ENCODE measurements at places on chromosomes 7 and 10. TPM values are rescaled to one million over a fixed set of nuclear protein-coding genes. Genes with fewer than 3 reads are reported as not detected.

AKR1D1 gene
- total RNA-seq: not detected

DNAH11 gene
- 0.27 TPM for total RNA-seq

DGKI gene
- 17.7 TPM for total RNA-seq

NUDT5 gene
- 91.2 TPM for total RNA-seq

DNA sequence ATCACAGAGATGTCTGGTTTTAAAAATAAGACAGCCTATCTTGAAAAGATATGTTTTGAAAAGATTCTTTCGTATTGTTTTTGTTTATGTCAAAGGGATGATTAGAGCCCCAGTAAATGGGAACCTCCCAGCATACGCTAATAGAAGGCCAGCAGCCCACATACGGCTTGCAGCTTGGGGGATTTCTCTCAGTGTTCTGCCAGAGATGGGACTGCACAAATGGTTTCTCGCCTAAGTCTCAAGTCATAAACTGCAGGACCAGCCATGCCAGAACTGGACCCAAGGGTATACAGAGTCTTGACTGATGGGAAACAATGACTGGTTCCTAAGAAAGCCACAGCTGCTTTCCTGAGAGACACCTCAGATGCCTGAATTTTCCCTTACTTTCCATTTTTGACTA, 306.9 kb upstream of the DGKB start:
- DNase-seq: no peak
- H3K4me3 ChIP-seq: no peak overlapping the region
- no peaks in the 10 kb centered on the region for H3K36me3 ChIP-seq
- H3K4me1 ChIP-seq: no peaks in the 10 kb centered on the region

- no peaks in the 10 kb centered on the region for H3K36me3 ChIP-seq
- peaks cover 8% of the 10 kb centered on the region for H3K4me1 ChIP-seq
- H3K27me3 ChIP-seq: no peaks in the 10 kb centered on the region
- H3K27ac ChIP-seq: no peak overlapping the region
- no peak overlapping the region for H3K4me3 ChIP-seq
Measured at GRCh38 chr10:124138883-124139348, 45.5 kb upstream of the CHST15 start.

GRCh38 chr7:129862682-129863081, 90.1 kb downstream of the UBE2H start:
- H3K36me3 ChIP-seq: no peaks in the 10 kb centered on the region
- H3K27me3 ChIP-seq: no peaks in the 10 kb centered on the region
- H3K4me3 ChIP-seq: no peak overlapping the region
- H3K27ac ChIP-seq: no peak overlapping the region

GRCh38 chr7:25611196-25611595, 382.9 kb upstream of the NPVF start:
- H3K4me3 ChIP-seq: no peak overlapping the region
- H3K27me3 ChIP-seq: no peaks in the 10 kb centered on the region
- no peaks in the 10 kb centered on the region for H3K36me3 ChIP-seq
- no peaks in the 10 kb centered on the region for H3K4me1 ChIP-seq
- no peak overlapping the region for H3K27ac ChIP-seq

- no peak for DNase-seq
- H3K4me3 ChIP-seq: no peak overlapping the region
- H3K36me3 ChIP-seq: no peaks in the 10 kb centered on the region
- H3K27me3 ChIP-seq: no peaks in the 10 kb centered on the region
Measured at GRCh38 chr10:6074489-6075301, 12.5 kb upstream of the IL2RA start.

- no peaks in the 10 kb centered on the region for H3K36me3 ChIP-seq
- no peak overlapping the region for H3K4me3 ChIP-seq
- DNase-seq: no peak
- H3K4me1 ChIP-seq: no peaks in the 10 kb centered on the region
Measured at GRCh38 chr10:112614586-112614985, 167.6 kb downstream of the VTI1A start.

DNA sequence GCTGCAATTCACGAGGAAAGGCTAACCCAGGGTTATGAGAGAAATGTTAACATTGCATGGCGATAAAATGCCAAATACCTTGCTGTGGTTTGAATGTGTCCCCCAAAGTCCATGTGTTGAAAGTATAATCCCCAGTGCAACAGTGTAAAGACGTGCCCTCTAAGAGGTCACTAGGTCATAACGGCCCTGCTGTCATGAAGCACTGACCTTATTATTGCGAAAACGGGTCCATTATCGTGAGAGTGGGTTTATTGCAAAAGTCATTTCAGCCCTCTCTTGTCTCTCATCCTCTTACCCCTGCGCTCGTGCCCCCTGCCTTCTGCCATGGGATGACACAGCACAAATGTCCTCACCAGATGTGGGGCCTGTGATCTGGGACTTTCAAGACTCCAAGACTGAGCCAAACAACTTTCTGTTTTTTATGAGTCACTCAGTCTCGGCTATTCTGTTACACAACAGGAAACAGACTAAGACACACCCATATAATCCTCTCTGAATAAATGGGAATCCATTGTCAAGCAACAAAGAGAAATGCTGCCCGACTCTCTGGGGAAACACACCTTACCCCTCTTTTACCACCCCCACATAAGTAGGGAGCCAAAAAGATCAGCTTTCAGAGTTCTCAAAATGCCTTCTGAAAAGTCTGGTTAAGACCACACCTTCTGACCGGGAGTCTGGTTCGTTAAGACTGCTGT, 73.1 kb upstream of the UCN3 start:
- no peak for DNase-seq
- no peak overlapping the region for H3K27ac ChIP-seq
- H3K36me3 ChIP-seq: no peaks in the 10 kb centered on the region

DNA sequence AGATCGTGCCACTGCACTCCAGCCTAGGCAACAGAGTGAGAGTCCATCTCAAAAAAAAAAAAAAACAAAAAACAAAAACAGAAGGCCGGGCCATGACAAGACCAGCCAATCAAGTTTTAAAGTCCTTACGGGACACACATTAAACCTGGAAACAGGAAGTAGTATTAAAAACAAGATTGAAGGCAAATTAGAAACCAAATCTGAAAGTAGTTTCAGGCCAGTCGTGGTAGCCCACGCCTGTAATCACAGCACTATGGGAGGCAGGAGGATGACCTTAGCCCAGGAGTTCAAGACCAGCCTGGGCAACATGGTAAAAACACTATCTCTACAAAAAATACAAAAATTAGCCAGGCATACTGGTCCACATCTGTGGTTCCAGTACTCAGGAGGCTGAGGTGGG, 18.1 kb downstream of the PSAP start:
- peak overlapping the region; percentile 32 for H3K27ac ChIP-seq
- no peak overlapping the region for H3K4me3 ChIP-seq
- DNase-seq: peak; percentile 55
- peaks cover 43% of the 10 kb centered on the region for H3K4me1 ChIP-seq
- H3K27me3 ChIP-seq: no peaks in the 10 kb centered on the region

DNA sequence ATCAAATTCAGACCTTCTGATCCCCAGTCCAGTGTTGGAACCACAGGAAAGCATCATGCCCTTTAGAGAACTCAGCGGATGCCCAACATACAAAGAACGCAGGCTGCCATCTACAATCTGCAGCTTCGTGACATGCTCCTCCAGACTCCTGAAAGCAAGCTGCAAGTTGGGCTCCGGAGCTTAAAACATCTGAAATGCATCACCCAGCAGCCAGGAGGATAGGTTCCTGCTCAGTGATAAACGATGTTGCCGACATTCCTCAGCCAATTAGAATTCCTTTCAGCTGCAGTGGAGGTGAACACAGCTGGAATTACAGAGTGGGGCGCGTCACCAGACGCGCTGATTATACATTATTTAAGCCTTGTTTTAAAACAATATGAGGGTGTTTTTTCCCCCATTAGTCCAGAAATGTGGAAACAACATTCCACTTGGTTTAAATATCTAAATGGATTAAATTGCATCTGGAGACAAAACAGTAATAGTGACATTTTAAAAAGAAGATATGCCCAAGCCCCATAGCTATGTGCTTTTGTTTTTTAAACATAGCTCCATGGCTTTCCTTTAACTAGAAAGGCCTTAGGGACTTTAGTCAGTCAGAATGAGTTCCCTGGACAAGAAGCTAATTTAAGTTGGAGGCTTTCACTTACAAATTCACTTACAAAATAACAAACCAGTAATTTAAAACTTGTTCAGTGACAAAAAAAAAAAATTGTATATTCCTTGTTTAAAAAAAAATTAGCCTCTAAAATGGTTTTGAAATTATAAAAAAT, 6.3 kb downstream of the SMURF1 start:
- no peak overlapping the region for H3K4me3 ChIP-seq
- H3K36me3 ChIP-seq: no peaks in the 10 kb centered on the region
- no peaks in the 10 kb centered on the region for H3K27me3 ChIP-seq
- H3K4me1 ChIP-seq: peaks cover 12% of the 10 kb centered on the region

GRCh38 chr10:13054844-13055243, 45.1 kb upstream of the OPTN start:
- DNase-seq: no peak
- no peak overlapping the region for H3K4me3 ChIP-seq
- H3K27ac ChIP-seq: no peak overlapping the region
- no peaks in the 10 kb centered on the region for H3K36me3 ChIP-seq
- no peaks in the 10 kb centered on the region for H3K4me1 ChIP-seq

DNA sequence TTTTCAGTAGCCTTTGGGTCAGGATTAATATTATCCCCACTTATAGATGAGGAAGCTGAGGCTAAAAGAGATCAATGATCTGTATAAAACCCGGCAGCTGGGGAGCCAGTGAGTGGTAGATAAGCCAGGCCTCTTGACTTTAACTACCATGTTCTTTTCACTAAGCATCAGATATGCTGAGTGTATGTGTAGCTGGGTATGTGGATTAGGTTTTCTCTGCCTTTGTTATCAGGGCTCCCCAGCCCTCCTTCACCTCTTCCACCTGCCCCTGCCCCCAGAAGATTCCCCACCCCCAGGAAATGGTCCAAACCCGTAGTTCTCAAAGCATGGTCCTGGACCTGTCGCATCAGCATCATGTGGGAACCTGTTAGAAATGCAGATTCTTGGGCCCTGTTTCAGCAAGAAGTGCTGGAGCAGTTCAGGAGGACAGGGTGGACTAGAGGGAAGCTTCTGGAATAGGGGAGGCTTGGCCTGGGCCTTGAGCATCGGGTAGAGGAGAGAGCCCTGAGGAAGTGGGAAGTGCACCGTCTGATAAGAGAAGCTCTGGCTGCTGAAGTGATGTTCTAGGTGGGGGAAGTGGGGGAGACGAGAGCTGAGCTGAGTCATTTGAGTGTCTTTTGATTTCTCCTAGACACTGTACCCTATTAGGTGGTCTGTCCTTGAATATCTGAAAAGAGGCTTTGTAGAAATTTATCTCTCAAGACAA, 101.3 kb downstream of the HIF1AN start:
- peaks cover 3% of the 10 kb centered on the region for H3K27me3 ChIP-seq
- no peaks in the 10 kb centered on the region for H3K4me1 ChIP-seq
- H3K27ac ChIP-seq: no peak overlapping the region
- DNase-seq: no peak
- no peak overlapping the region for H3K4me3 ChIP-seq

DNA sequence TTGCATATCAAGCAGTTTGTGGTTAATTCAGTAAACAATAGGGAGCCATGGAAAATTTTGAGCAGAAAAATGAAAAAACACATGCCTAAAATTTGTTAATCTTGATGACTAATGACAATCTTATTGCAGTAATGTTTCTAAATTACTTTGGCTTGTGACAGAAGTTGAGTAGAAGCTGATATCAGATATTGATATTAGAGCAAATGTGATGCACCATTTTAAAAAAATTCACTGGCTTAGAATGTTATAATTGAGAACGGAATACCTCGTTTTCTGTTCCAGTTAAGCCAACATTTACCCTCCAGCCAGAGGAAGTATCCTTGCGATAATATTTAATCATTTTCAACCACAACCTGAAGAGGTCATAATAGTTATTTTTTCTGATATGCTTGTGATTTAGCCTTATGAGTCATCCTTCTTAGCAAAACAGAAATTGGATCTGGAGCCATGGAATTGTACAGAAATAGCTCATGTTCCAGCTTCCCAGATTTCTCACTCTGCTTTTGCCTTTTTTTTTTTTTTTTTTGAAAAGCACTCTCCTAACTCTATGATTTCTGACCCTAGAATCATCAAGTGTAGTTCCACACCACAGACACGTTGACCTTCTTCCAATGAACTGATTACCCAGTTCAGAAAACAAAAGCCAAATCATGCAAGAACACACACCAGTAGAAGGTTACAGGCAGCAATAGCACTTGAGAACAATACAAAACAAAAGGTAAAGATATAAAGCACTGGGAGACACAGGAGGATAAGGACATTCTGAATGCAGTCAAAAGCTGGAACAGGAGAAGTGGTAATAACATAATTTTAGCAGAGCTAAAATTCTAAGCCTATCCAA, 96.8 kb upstream of the PHYHIPL start:
- no peaks in the 10 kb centered on the region for H3K27me3 ChIP-seq
- no peak overlapping the region for H3K27ac ChIP-seq
- no peak overlapping the region for H3K4me3 ChIP-seq
- H3K4me1 ChIP-seq: 0 out of 2 replicates have a peak, but pooled peaks cover 3% of the 10 kb centered on the region

DNA sequence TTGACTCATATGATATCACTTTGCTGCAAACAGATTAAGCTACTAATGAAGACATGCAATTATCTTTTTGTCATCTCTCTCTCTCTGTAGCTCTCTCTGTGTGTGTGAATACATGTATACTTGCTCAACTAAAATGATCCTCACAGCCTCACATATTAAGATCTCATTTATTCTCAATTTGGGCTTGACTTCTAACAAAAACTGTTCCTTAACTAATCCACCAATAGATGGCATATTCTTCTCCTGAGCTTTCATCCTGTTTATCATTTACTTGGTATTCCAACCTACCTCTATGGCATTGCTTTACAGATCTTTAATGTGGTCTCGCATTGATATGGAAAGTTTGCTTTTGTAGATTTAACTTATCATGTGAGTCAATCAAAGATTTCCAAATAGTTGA, 540.4 kb downstream of the CNTNAP2 start:
- H3K27me3 ChIP-seq: no peaks in the 10 kb centered on the region
- no peaks in the 10 kb centered on the region for H3K36me3 ChIP-seq
- DNase-seq: no peak
- H3K4me1 ChIP-seq: no peaks in the 10 kb centered on the region
- H3K4me3 ChIP-seq: no peak overlapping the region

GRCh38 chr10:123790132-123790885, 101.3 kb downstream of the CPXM2 start:
- H3K4me1 ChIP-seq: no peaks in the 10 kb centered on the region
- H3K27ac ChIP-seq: no peak overlapping the region
- H3K27me3 ChIP-seq: no peaks in the 10 kb centered on the region
- H3K4me3 ChIP-seq: no peak overlapping the region
- no peaks in the 10 kb centered on the region for H3K36me3 ChIP-seq

GRCh38 chr10:11746883-11747539, 4.8 kb downstream of the ECHDC3 start:
- H3K27ac ChIP-seq: no peak overlapping the region
- no peaks in the 10 kb centered on the region for H3K27me3 ChIP-seq
- H3K4me3 ChIP-seq: no peak overlapping the region
- no peaks in the 10 kb centered on the region for H3K36me3 ChIP-seq

GRCh38 chr7:17227766-17228490, 70.5 kb upstream of the AHR start:
- H3K27ac ChIP-seq: no peak overlapping the region
- H3K4me1 ChIP-seq: no peaks in the 10 kb centered on the region
- H3K36me3 ChIP-seq: no peaks in the 10 kb centered on the region
- no peak for DNase-seq

Data from GM12878 (cell line).